ENCODE measurements at places on chromosomes 2 and 18.

GRCh38 chr18:61569176-61569892, 236.1 kb downstream of the CDH20 start:
- no peak overlapping the region for H3K27ac ChIP-seq
- no peaks in the 10 kb centered on the region for H3K4me1 ChIP-seq
- no peaks in the 10 kb centered on the region for H3K36me3 ChIP-seq
- no peaks in the 10 kb centered on the region for H3K27me3 ChIP-seq

DNA sequence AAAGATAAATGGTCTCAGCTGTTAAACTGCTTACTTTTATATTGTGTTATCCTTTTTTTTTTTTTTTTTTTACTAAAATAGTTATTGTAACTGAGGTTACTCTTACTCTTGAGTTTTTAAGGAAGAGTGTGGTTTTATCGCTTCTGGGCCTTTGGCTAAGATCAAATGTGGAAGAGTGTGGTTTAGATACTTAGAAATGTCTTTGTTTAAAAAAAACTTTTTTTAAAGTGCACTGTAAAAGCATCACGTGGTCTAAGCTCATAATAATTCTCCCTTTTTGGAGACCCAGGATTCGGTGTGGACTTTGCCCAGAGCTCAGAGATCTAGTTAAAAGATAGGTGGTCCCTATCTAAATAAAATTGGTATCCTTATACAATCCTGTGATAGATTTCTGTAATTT, 11.9 kb upstream of the OXER1 start:
- peaks cover 6% of the 10 kb centered on the region for H3K4me1 ChIP-seq
- no peak for DNase-seq
- peak overlapping the region; percentile 41 for H3K27ac ChIP-seq

DNA sequence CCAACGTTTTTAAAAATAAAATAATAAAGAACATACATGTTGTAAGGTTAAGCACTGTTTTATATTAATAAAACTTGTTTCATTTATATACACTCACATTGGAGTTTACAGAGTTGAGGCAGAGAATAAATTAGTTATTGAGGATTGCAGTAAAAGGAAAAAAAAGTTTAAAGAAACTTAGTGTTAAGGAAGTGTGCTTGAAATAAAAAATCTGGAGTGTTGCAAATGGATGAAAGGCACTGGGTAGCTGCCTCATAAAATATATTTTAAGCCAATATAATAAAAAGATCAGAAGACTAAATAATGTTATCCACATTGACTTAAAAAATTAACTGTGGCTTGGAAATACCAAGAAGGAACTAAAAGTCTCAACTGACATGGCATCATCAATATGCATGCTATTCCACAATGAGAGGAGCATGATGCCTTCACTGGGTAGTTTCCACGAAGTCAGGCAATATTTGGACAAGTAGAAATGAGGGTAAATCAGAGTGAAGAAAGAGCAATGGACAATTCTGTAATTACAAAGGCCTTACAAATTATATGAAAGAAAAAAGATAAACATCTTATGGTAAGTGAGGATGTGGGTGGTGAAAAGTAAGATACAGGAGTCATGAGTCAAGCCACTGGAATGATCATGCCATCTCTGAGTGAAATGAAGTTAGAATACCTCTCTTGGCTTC, 2.5 kb downstream of the GALNT3 start:
- H3K27me3 ChIP-seq, result peaks cover 7% of the 10 kb centered on the region
- no peak for DNase-seq
- H3K36me3 ChIP-seq, result no peaks in the 10 kb centered on the region
- no peak overlapping the region for H3K4me3 ChIP-seq

- no peak overlapping the region for H3K27ac ChIP-seq
- H3K4me3 ChIP-seq, result no peak overlapping the region
- DNase-seq, result no peak
- no peaks in the 10 kb centered on the region for H3K27me3 ChIP-seq
- no peaks in the 10 kb centered on the region for H3K36me3 ChIP-seq
- H3K4me1 ChIP-seq, result no peaks in the 10 kb centered on the region
Measured at GRCh38 chr2:152395572-152395971, 60.6 kb downstream of the FMNL2 start.

DNA sequence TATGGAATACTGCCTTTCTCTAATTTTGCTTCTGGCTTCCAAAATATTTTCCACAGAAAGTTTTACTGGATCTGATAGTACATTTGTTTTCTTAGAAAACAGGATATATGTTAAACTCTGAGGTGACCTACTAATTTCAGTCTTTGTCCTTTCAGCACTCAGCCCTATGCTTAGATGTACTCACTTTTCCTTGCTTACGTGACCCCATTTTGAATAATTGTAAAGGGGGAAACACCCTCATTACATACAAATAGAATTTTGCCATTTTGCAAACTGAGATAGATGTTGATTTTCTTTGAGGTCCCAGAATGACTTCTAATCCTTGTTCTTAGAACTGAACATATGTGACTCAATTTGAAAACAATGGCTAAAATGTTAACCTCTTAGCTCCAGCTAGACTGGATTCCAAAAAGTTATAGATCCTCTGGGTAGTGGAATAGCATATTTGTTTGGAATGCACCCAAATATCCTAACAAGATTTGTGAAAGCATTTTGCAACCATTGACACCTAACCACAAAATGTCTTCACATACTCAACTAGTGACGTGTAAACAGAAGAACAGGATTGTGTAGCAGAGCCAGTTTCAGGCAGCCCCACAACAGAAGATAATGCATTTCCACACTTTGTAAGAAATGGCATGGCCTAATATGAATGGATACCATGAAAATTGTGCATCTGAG, 44.8 kb upstream of the EHBP1 start:
- H3K27me3 ChIP-seq, result no peaks in the 10 kb centered on the region
- H3K27ac ChIP-seq, result no peak overlapping the region
- DNase-seq, result no peak
- no peaks in the 10 kb centered on the region for H3K36me3 ChIP-seq
- no peak overlapping the region for H3K4me3 ChIP-seq

GRCh38 chr2:1541819-1542475, 128.7 kb downstream of the TPO start:
- H3K27me3 ChIP-seq, result no peaks in the 10 kb centered on the region
- DNase-seq, result no peak
- no peak overlapping the region for H3K4me3 ChIP-seq
- no peaks in the 10 kb centered on the region for H3K36me3 ChIP-seq
- H3K27ac ChIP-seq, result no peak overlapping the region

- no peak overlapping the region for H3K27ac ChIP-seq
- H3K4me1 ChIP-seq, result no peaks in the 10 kb centered on the region
- DNase-seq, result no peak
- no peaks in the 10 kb centered on the region for H3K36me3 ChIP-seq
Measured at GRCh38 chr2:111058264-111058663, 62.5 kb upstream of the BCL2L11 start.

DNA sequence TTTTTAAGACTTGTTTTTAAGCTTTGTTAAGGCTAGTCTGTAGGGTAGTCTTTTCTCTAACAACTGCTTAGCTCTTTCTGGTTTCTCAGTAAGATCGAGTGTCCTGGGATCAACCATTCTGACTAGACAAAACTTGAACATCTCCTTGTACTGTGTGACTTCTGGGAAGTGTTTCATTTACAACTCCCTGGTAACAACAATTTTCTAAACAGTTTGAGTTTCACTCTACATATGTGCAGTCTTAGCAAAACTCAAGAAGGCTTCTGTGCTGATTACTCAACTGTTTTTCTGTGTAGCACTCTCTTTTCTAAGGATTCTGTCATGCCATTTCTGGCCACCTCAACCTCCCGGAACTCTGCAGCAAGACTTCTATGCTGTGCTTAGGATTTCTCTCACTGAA, 204.5 kb downstream of the KIAA1328 start:
- H3K27me3 ChIP-seq, result no peaks in the 10 kb centered on the region
- H3K36me3 ChIP-seq, result no peaks in the 10 kb centered on the region
- no peaks in the 10 kb centered on the region for H3K4me1 ChIP-seq
- DNase-seq, result no peak

DNA sequence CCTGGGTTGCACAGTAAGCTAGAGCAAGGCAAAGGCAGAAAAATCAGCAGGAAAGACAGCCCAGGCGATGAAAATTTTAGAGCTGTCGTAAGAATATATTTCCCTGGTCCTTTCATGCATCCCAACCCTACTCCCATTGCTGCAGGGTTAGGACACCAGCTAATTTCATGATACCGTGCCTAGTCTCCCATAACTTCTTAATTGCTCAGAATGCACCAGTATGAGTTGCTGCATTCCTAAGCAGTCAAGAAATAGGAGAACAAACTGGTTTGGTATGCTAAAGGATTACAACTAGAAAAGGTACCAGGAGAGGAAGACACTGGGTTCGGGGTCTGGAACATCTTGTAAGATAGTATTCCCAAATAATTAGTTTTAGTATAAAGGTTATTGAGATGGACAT, 269.4 kb upstream of the NRXN1 start:
- no peak for DNase-seq
- H3K4me1 ChIP-seq, result no peaks in the 10 kb centered on the region
- no peaks in the 10 kb centered on the region for H3K27me3 ChIP-seq
- no peaks in the 10 kb centered on the region for H3K36me3 ChIP-seq
- H3K4me3 ChIP-seq, result no peak overlapping the region
- no peak overlapping the region for H3K27ac ChIP-seq

DNA sequence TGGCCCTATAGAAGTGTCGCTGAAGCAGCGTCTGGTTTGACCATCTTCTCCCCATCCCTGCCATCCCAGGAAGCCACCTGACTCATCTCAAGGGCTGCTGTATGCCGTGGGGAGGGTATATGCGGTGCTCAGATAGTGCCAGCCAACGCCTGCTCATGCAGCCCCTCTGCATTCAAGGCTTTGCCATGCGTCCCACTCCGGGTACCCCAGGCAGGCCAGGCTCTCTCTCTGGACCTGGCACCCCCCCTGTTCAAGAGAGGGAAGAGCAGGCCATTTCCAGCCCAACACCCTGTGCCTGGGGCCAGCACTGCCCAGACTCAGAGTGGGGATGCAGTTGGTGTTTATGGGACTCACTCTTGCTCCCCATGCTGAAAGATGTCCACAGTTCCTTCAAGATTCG, 130.0 kb downstream of the GLI2 start:
- H3K36me3 ChIP-seq, result no peaks in the 10 kb centered on the region
- no peak overlapping the region for H3K27ac ChIP-seq
- H3K27me3 ChIP-seq, result no peaks in the 10 kb centered on the region
- H3K4me3 ChIP-seq, result no peak overlapping the region

DNA sequence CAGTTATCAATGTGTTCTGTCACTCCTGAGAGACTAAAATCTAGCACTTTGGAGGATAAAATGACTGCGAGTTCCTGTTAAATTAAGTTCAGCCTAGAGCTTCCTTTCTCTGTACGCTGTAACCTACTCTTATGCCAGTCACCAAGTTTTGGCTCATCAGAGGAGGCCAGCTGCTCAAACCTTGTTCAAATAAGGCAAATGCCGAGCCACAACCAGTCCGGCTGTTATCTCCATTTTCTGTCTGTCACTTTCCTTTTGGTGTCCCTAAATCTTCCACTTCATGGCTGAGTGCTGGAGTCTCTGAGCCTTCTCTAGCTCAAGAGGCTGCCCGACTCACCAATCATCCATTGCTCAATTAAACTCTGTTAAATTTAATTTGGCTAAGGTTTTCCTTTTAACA, 33.5 kb upstream of the PXDN start:
- no peak for DNase-seq
- no peak overlapping the region for H3K4me3 ChIP-seq
- no peaks in the 10 kb centered on the region for H3K27me3 ChIP-seq
- no peak overlapping the region for H3K27ac ChIP-seq

DNA sequence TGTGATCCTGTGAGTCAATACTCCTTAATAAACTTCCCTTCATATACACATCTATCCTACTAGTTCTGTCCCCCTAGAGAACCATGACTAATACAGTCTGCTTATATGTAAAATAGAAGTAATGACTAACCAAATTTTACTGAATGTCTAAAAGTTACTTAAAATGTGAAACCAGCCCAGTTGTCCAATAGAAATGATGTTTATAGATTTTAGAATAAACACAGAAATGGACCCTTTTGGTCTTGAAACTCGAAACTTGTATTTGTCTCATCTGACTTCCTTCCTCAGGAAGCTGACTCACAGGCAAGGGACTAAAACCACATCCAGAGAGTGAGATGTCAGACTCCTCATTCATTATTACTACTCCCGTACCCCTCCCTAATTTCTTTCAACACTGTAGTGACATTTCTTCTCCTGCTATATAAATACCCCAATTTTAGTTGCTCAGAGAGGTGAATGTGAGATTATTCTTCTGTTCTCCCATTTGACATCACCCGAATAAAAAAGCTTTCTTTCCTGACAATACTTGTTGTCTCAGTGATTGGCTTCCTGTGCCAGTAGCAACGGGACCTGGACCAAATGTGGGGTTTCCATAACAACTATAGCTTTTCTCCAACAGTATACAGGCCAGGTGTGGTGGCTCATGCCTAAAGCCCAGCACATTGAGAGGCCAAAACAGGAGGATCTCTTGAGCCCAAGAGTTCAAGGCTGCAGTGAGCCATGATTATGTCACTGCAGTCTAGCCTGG, 486.0 kb downstream of the ERBB4 start:
- H3K4me3 ChIP-seq, result no peak overlapping the region
- H3K4me1 ChIP-seq, result no peaks in the 10 kb centered on the region
- DNase-seq, result no peak
- no peaks in the 10 kb centered on the region for H3K36me3 ChIP-seq
- H3K27me3 ChIP-seq, result no peaks in the 10 kb centered on the region

DNA sequence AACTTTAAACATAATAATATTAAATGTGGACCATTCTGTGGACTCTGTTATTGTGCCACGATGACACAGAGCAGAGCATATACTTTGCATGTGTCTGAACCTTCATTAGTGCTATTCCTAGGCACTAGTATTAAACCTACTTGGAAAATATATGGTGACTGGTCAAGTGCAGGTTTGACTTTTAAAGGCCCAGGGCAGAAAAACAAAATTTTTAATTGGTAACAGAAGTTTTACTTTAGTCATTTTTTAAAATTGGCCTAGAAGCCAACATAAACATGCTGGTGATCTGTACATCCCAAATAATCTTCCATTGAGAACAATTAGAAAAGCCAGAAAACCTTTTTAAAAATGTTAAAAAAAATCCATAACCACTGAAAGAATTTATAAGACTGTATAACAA, 16.6 kb downstream of the LDAH start:
- H3K4me1 ChIP-seq, result no peaks in the 10 kb centered on the region
- DNase-seq, result no peak
- no peaks in the 10 kb centered on the region for H3K36me3 ChIP-seq
- no peak overlapping the region for H3K4me3 ChIP-seq

DNA sequence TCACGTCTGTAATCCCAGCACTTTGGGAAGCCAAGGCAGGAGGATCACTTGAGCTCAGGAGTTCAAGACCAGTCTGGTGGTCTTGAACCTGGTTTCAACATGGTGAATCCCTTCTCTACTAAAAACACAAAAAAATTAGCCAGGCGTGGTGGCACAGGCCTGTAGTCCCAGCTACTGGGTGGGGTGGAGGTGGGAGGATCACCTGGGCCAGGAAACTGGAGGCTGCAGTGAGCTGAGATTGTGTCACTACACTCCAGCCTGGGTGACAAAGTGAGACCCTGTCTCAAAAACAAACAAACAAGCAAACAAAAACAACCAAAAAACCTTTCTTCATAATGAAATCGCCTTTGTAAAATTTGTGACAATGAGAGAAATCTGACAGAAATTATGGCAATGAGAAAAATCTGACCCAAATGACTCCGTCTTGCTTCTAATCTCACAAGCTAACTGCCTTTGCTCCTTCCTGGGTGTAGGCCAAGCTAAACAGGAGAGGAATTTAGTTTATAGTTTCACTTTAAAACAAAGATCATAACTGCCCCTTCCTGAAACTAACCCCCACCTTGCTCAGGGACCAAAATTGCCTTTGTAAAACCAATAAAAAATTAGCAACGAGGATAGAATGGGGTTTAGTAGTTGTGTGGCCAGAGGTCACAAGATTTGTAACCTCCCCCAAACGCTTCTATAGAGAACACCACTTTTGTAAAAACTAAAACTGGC, 60.7 kb upstream of the KIF5C start:
- H3K36me3 ChIP-seq, result no peaks in the 10 kb centered on the region
- no peaks in the 10 kb centered on the region for H3K27me3 ChIP-seq

All from naive thymus-derived CD4-positive, alpha-beta T cell (primary cell).